Panc1 (cell line): ENCODE measurements at places on chromosomes 4 and X. TPM values are rescaled to one million over a fixed set of nuclear protein-coding genes. Genes with fewer than 3 reads are reported as not detected.

The IDUA gene
- total RNA-seq, result 30.6 TPM

DNA sequence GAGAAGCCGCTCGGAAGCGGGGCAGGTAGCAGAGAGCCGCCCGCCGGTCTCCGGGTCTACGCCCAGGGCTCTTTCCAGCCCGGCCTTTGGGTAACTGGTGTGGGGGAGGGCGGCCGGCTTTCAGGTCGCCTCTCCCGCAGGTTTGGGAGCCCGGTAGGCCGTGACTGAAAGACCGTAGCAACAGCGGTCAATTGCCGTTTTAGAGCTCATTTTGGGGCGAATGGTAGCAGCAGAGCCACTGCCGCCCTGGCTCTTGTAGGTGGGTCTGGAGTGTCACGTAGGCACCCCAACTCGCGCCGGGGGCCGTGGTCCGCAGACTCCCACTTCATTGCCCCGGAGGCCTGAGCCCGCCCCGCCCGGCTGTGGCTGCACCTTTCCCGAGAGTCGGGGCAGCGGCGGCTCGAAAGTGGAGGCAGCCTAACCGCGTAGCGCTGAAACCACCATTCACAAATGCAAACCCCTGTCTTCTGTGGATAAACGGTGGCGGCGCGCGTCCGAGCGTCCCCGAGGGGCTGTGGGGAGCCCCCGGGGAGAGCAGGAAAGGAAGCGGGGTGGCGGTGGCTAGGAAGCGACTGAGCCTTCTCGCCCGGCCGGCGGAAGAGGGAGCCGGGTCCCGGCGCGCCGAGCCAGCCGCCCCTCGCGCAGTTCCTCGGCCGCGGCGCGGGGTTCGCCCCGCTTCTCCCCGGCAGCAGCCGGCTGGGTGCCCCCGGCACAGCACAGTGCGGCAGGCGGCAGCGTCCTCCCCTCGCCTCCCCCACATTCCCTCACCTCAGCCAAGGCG, 2185.1 kb upstream of the TENM3 start:
- DNase-seq, result no peak

DNA sequence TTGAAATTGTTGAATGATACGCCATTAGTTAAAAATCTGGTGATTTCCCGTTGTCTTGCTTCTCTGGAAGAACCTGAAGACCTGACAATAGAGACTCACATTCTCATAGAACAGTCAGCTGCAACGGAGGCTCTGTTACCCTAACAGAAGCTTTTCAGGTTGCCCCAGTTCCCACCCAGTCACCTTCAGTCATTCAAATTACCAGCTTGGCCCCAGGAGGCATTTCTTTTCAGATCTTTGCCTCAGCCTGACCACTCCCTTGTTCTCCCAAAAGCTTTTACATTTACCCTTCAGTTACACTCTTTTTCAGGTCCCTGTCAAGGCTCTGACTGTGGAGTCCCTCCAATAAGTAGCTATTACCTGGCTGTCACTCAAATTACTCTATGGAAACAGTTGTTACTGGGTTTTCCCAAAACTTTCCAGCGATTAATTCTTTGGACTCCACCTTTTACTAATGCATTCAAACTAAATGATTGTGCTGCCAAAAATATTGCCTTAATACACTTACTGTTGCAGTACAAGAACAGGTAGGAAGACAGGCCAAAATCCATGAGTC, 162.2 kb upstream of the FTHL17 start:
- DNase-seq, result no peak

DNA sequence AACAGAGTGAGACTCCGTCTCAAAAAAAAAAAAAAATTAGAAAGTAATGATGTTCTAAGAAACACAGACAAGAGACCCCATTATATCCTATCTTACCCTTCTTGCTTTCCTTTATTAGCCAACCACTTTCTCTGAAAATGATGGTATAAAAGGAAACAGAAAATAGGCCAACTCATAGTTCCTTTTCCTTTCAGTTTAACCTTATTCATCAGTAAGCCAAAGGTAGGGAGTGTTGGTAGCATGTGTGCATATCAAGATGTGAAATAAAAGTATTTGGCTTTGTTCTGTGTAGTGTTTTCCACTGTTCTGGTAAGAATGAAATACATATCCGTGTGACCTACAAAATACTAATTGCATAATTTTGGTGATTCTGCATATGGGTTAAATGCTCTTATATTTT, 266.6 kb downstream of the ZNF674 start:
- DNase-seq, result no peak
